NCI-H1105 treated with DMSO at 0.1 percent for 48 hours (cell line): ENCODE measurements at places on chromosomes 11 and 22.
A peak's percentile ranks its signal among the peaks of the same experiment; 100 is the strongest.

GRCh38 chr11:27350511-27350910 is 12.5 kb downstream of the CCDC34 start:
- peak; percentile 27 for DNase-seq

DNA sequence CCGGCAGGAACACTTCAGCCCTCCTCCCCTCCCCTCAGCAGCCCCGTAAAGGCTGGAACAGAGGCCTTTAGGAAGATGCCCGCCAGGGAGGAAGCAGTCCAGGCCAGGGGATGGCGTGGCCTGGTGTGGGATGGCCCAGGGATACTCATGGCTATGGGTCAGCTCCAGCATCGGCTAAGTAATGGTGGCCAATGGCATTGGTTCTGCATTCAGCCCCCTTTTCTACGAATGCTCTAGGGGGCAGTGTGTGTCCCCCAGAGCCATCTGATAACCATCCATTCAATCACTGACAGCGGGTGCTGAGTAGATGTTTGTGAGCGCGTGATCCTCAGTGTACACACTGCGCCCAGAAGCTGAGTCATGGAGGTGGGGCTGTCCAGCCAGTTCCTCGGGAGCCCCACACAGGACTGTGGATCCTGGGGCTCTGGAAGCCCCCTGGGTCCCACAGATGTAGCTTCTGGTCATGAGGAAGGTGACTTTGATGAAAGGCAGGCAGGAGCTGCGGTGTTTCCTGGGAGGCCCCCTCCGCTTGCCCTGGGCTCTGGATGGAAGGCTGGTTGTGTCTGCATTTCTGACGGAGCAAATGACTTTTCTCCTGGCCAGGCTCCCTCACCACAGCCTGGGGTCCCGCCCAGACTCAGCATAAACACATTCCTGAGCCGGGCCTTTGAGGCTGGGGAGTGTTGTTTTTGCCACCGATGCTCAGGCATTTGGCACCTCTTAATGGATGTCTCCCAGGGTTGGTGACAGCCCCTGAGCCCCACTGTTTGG is 46.5 kb downstream of the FBLN1 start:
- no peak for DNase-seq

GRCh38 chr11:93821617-93822016 is 28.8 kb downstream of the VSTM5 start:
- DNase-seq, result no peak

DNA sequence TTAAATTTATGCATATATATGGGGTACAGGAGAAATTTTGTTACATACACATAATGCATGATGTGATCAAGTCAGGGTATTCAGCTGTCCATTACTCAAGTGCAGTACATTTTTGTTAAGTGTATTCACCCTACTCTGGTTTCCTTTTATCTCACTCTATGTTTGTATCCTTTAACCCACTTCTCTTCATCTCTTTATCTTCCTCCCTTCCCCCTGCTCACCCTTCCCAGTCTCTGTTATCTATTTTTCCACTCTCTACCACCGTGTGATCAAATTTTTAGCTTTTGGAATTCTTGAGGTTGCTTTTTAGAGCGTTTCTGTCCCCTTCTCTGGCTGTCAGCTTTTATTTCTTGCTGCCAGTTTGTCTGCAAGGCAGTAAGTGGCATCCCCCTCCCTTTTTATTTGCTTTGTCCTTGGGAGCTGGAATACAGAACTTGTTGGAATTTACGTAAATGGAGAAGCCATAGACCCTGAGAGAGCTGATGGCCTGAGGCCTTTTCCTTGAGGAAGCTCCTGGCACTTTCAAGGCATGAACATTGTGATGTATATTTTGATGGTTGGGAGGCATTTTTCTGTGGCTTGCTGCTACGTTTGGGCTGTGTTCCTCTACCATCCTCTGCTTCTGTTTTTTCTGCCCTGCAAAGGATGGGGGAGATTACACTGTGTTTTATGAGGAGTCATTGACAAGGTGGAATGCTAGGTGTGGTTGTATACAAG is 148.6 kb downstream of the LDLRAD3 start:
- no peak for DNase-seq

DNA sequence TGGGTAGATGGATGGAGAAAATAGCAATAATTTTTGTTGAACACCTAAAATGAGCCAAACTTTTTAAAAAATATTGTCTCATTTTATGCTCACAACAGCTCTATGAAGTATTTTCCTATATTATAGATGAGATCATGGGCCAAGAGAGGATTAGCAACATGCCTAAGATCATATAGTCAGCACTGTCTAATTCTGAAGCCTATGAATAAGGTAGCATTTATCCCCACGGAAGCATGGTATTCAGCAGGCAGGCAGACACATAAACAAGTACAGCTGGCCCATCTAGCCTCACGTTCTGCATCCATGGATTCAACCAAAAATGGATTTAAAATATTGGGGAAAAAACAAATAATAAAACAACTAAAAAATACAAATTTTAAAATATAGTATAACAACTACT is 21.9 kb upstream of the RAB30 start:
- DNase-seq, result no peak

DNA sequence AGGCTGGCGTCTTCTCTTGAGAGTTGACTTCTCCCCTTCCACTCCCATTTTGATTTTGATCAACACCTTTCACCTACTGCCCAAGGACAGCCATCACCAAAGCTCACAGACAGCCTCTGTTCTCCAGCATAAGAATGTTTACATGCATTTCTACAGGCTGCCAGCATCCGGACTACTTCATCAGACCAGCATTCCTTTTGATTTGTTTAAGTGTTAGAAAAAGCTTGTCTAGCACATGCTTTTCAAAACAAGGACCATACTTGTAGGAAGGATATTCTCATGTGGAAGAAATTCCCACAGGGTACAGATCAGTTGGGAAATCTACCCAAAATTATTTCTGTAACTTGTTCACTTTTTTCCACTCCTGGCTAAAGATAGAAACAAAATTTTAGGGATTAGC is 6.2 kb upstream of the KCNA4 start:
- no peak for DNase-seq
